ENCODE measurements at places on chromosomes 16 and 17.

GRCh38 chr17:44001461-44001920, 2.9 kb upstream of the NAGS start:
- no peak overlapping the region for H3K27ac ChIP-seq
- peaks cover 16% of the 10 kb centered on the region for H3K4me1 ChIP-seq
- H3K27me3 ChIP-seq = peaks cover 22% of the 10 kb centered on the region
- H3K36me3 ChIP-seq = no peaks in the 10 kb centered on the region
- DNase-seq = no peak

- no peaks in the 10 kb centered on the region for H3K36me3 ChIP-seq
- no peak for DNase-seq
- H3K4me3 ChIP-seq = no peak overlapping the region
- no peak overlapping the region for H3K27ac ChIP-seq
Observed at GRCh38 chr16:10114409-10114808, 67.8 kb downstream of the GRIN2A start.

DNA sequence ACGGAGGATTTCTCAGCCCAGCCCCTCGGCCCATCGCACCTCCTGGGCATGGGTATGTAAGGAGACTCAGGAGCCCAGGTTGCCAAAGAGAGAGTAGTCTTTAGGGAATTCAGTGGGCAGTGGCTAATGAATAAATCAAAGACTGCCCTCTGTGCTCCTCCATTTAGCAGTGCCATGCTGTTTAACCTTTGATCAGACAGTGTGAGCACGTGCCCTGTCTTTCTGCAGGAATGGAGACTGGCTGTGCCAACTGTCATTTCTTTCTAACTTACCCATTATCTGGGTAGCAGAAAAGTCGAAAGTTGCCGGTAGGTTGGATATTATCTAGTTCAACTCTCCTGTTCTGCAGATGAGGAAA, 62.4 kb downstream of the CDRT4 start:
- no peaks in the 10 kb centered on the region for H3K36me3 ChIP-seq
- H3K4me1 ChIP-seq = no peaks in the 10 kb centered on the region
- H3K4me3 ChIP-seq = no peak overlapping the region
- no peak for DNase-seq

GRCh38 chr17:17120701-17121100, 78.4 kb downstream of the MPRIP start:
- no peak overlapping the region for H3K4me3 ChIP-seq
- peaks cover 77% of the 10 kb centered on the region for H3K4me1 ChIP-seq
- DNase-seq = no peak
- H3K27me3 ChIP-seq = no peaks in the 10 kb centered on the region
- no peaks in the 10 kb centered on the region for H3K36me3 ChIP-seq
- H3K27ac ChIP-seq = peak overlapping the region; percentile 93

DNA sequence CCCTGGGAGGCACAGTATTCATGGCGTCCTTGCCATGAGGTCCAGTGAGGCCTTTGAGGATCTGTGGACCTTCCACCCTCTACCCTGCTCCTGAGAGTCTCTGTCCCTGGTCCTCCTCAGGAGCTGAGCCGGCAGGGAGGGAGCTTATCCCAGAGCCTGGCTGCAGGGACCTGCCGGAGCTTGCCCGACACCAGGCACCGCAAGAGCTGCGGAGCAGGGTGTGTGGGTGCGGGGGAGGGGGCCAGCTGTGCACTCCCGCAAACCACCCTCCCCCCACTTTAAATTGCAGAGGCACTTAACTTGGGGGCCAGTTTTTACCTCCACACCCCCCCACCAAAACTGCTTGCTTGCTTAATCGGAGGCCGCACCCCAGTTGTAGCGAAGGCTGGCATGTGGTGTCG, 609 bp upstream of the ZNF750 start:
- H3K4me3 ChIP-seq = no peak overlapping the region
- no peaks in the 10 kb centered on the region for H3K36me3 ChIP-seq
- no peaks in the 10 kb centered on the region for H3K27me3 ChIP-seq
- no peak for DNase-seq
- peaks cover 5% of the 10 kb centered on the region for H3K4me1 ChIP-seq
- no peak overlapping the region for H3K27ac ChIP-seq

- H3K4me3 ChIP-seq = no peak overlapping the region
- peaks cover 10% of the 10 kb centered on the region for H3K4me1 ChIP-seq
- no peak overlapping the region for H3K27ac ChIP-seq
- no peak for DNase-seq
Observed at GRCh38 chr16:54434859-54435258, 148.3 kb upstream of the IRX3 start.

DNA sequence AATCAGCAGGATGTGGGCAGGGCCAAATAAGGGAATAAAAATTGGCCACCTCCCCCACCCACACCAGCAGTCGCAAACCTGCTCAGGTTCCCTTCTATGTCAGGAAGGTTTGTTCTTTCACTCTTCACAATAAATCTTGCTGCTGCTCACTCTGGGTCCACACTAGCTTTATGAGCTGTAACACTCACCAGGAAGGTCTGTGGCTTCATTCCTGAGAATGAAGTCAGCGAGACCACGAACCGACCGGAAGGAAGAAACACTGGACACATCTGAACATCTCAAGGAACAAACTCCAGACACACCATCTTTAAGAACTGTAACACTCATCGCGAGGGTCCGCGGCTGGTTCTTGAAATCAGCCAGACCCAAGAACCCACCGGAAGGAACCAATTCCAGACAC, 115.5 kb upstream of the TBX2 start:
- no peaks in the 10 kb centered on the region for H3K27me3 ChIP-seq
- no peak for DNase-seq
- H3K36me3 ChIP-seq = no peaks in the 10 kb centered on the region
- H3K4me3 ChIP-seq = no peak overlapping the region
- no peak overlapping the region for H3K27ac ChIP-seq

- peaks cover 8% of the 10 kb centered on the region for H3K27me3 ChIP-seq
- no peak overlapping the region for H3K4me3 ChIP-seq
- DNase-seq = peak; percentile 18
Observed at GRCh38 chr16:1152123-1152638, 725 bp upstream of the CACNA1H start.

DNA sequence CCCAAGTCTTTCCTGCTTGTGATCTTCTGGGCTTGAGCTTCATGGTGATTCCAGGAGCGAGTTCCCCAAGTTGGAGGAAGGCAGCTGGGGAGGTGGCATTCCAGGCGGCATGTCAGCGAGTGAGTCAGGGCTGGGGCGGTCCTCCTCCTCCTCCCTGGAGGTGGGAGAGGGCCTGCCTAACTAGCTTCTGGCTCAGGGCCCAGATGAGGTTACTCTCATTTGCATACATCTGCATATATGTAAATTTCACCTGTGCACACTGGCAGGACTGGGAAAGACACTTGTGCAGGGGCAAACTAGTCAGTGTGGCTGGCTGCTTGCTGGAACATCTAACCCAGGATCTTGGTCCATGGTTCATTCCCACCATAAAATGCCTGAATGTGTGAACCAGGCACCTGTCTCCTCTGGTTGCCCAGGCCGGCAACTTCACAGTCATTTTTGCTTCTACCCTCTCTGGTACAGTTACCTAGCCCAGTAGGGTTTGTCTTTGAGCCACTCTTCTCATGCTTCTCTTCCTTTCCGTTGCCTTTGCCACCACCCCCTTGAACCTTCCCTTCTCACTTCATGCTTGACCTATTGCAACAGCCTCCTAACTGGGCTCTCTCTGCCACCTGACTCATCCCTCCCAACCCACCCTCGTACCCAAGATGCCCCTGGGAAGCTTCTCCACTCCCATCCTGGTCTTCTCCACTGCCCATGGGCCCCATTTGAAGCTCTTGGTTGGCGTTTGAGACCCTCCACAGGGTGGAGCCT, 9.6 kb upstream of the DLX4 start:
- DNase-seq = no peak
- H3K27me3 ChIP-seq = peaks cover 39% of the 10 kb centered on the region
- H3K36me3 ChIP-seq = no peaks in the 10 kb centered on the region

- DNase-seq = no peak
- no peaks in the 10 kb centered on the region for H3K36me3 ChIP-seq
- H3K4me3 ChIP-seq = no peak overlapping the region
- no peak overlapping the region for H3K27ac ChIP-seq
- H3K4me1 ChIP-seq = peaks cover 2% of the 10 kb centered on the region
- peaks cover 32% of the 10 kb centered on the region for H3K27me3 ChIP-seq
Observed at GRCh38 chr16:18984435-18985005, 786 bp downstream of the TMC7 start.

GRCh38 chr16:796296-797119, 4.0 kb downstream of the GNG13 start:
- peaks cover 2% of the 10 kb centered on the region for H3K4me1 ChIP-seq
- no peak overlapping the region for H3K4me3 ChIP-seq
- peaks cover 2% of the 10 kb centered on the region for H3K27me3 ChIP-seq
- peaks cover 7% of the 10 kb centered on the region for H3K36me3 ChIP-seq
- no peak overlapping the region for H3K27ac ChIP-seq

DNA sequence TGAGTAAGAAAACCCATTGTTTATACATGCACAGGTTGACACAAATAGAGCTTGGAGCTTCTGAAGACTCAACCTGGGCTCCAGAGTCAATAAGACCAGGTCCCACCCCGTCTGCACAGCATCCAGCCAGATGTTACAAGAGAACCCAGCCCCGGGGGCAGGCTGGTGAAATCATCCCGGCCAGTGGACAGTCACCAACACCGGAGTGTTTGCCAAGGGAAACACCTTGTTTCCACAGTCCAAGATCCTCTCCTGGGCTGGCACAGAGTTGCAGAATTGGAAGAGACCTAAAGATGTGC, 90.3 kb downstream of the RAB11FIP4 start:
- DNase-seq = no peak
- no peak overlapping the region for H3K27ac ChIP-seq
- H3K36me3 ChIP-seq = no peaks in the 10 kb centered on the region
- peaks cover 6% of the 10 kb centered on the region for H3K27me3 ChIP-seq

GRCh38 chr16:50490828-50491227, 57.4 kb upstream of the NKD1 start:
- peaks cover 11% of the 10 kb centered on the region for H3K27me3 ChIP-seq
- peak; percentile 8 for DNase-seq
- no peaks in the 10 kb centered on the region for H3K4me1 ChIP-seq
- no peak overlapping the region for H3K27ac ChIP-seq
- H3K4me3 ChIP-seq = no peak overlapping the region

DNA sequence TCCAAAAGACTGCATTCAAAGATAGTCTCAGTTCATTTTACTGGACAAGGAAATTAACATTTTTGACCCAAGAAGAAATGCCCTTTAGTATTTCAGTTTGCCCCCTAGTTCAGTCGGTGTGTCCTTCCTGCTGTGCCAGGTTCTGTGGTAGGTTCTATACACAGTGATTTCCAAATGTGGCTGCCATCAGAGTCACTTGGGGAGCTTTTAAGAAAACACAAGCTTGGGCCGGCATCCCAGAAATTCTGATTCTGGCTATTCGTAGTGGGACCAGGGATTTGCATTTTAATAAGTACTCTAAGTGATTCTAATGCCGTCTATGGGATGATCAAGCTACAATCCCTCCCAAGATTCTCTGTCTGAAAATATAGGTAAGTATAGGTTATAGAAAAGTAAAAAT, 10.2 kb downstream of the RSPRY1 start:
- no peak overlapping the region for H3K4me3 ChIP-seq
- peaks cover 8% of the 10 kb centered on the region for H3K36me3 ChIP-seq
- H3K27ac ChIP-seq = no peak overlapping the region
- no peaks in the 10 kb centered on the region for H3K27me3 ChIP-seq

DNA sequence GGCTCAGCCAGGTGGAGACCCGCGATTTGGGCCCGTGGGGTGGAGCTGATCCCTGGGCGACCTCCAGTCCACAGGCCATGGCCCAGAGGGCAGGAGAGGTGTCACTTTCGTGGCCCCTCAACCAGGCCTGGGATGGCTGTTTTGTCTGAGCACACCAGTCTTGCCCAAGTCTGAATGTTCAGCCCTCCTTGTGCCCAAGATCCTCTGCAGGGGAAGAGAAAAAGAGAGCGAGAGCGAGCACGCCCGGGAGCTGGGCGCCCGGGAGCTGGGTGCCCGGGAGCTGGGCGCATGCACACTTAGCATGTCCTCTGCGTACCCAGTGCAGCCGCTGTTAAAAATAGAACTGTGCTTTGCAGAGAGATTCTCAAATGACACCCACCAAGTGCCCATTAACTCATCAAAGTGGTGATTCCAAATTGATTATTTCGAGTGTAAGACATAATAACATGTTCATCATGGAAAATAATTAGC, 403.3 kb upstream of the TNRC6C start:
- no peaks in the 10 kb centered on the region for H3K36me3 ChIP-seq
- DNase-seq = no peak
- peaks cover 9% of the 10 kb centered on the region for H3K27me3 ChIP-seq
- H3K4me3 ChIP-seq = no peak overlapping the region
- no peak overlapping the region for H3K27ac ChIP-seq

DNA sequence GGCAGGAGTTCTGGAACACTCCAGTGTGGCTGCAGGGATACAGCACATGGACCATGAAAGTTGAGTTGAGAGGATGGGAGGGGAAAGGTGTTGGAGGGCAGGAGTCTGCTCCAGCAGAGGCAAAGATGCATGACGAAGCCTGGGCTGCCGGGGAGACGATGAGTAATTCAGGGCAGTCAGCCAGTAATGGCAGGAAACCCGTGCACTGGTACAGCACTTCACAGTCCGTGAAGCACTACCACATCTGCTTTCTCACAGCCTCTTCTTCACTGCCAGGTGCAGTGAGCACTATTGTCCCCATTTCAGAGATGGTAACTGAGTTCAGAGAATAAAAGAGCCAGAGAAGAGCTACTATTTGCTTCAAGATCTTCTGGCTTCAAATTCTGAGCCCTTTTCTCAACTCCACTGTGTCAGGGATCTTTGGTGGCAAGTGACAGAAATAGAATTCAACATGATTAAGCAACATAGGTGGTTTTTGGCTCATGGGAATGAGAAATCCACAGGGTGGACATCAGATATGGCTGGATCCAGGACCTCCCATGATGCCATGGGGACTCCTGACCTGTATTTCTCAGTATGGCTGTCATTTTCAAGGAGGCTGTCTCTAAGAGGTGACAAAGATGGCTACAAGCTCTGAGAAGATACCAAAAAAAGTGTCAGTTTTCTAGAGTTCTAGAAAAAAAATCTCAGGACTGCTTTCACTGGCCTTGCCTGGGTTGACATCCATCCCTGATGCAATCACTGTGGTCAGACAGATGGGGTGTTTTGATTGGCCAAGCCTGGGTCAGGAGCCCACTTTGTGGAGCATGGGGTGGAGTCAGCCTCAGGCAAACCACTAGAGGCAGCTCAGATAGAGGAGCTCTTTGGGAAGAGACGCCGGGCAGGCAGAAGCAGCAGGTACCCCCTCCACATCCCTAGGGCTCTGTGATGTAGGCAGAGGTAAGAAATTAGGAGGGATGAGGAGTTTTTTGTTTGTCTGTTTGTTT, 24.7 kb downstream of the IL21R start:
- peak overlapping the region; percentile 57 for H3K4me3 ChIP-seq
- no peaks in the 10 kb centered on the region for H3K27me3 ChIP-seq
- peaks cover 59% of the 10 kb centered on the region for H3K4me1 ChIP-seq
- H3K36me3 ChIP-seq = peaks cover 65% of the 10 kb centered on the region
- H3K27ac ChIP-seq = peak overlapping the region; percentile 78

Data from activated CD4-positive, alpha-beta memory T cell treated with anti-CD3 and anti-CD28 coated beads, Interleukin-2, amount 10 ng/mL, durations not matched to agents 7 days and 5 days (primary cell).